ENCODE measurements at places on chromosomes 6 and 20.

- DNase-seq = no peak
These were observed 263.0 kb downstream of the CDC5L start for GRCh38 chr6:44650495-44650894.

DNA sequence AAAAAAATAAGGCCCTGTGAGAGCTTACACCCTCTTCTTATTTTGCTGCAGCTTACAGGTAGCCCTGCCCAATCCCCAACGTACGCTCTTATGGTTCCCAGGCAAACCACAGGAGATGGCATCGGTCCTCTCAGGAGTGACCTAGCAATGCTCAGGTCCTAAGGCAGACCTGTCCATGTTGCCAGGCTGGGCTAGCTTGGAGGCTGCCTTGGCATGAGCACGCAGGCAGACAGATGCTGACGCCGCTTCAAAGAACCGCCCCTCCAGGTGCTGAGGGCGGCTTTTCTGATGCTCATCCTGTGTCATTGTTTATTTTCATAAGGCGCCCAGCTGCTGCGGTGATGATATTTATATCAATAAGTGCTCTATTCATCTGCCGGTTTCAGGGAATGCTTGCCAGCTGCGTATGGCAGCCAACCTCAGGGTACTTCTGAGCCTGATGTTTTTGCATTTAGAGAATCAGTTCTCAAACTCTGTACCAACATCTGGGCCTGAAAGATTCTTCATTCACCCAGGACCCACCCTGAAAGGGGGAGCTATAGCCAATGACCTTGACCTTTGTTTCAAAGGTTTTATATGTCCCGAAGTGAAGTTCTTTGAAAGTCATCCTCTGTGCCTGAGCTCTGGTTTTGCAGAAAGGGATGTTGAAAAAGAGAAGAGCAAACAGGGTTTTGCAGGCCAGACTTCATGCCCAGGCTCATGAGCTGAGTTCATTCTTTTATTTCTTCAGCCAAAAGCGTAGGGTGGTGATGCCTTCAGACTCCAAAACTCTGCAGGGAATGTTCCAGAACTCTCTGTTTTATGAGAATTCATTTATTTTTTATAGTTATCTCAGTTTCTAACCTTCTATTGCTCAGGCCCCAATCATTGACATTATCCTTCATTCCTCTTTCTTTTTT, 475.6 kb upstream of the CHD6 start:
- DNase-seq = no peak

GRCh38 chr6:108556866-108557493, 3.7 kb upstream of the FOXO3 start:
- peak; percentile 60 for DNase-seq

GRCh38 chr6:129667034-129667433, 42.9 kb downstream of the ARHGAP18 start:
- DNase-seq = no peak

- no peak for DNase-seq
These were observed 808.1 kb downstream of the MAFB start for GRCh38 chr20:39880890-39881289.

- no peak for DNase-seq
These were observed 127.8 kb downstream of the CD109 start for GRCh38 chr6:73823832-73824231.

GRCh38 chr6:42871711-42872110, 7.7 kb upstream of the RPL7L1 start:
- no peak for DNase-seq

DNA sequence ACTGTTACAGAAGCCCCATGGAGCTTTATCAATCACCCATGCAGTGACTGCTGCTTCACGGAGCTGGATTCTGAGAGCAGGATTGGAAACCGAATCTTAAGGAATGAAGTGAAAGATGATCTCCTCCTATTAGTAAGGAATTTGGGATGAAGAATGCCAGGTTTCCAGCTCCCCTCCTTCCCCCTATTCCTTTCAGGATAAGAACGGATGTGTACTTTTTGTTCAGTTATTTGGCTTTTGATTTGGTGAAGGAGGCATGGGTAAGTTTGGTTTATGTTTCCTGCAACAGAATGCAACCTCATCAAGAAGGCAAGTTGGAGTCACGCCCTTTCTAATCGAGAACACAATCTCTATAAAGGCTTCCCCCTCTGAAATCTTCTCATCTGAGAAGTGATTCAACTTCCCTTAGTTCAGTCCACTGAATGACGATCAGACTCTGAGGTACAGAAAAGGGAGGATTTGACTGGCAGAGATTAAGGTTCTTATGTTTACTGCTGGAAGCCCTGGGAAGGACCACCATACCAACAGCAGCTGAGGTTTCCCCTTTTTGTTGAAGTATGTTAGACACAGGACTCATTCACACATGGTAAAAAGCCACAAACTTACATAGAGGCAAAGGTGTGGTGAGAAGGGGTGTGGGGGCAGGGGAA, 5.5 kb downstream of the ELMO2 start:
- peak; percentile 23 for DNase-seq

DNA sequence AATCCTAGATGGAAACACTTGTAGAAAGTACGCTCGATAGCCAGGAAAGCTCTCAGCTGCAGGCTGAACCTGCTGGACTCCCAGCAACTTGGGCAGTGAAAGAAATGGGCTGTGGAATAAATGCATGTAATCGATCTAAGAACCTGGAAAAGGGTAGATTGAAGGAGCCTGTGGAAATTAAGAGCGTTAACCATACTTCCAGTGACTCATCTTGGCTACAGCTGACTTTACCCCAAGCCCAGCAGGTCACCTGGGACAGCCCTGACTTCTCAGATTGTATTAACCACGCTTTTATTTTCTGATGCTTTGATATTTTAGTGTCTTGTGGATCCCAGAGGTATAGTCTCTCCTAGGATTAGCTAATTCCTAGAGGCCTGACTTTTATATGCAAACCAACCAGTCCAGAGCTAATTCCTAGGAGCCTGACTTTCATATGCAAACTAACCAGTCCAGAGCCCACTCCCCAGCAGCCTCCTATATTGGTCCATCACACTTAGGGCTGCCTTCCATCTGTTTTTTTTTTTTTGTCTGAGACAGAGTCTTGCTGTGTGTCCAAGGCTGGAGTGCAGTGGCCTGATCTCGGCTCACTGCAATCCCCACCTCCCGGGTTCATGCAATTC, 86.3 kb downstream of the GMPR start:
- peak; percentile 50 for DNase-seq
